A549 treated with CORT108297 at 1 μM for 4 hours (cell line): ENCODE measurements at places on chromosomes 2 and 18. TPM values are rescaled to one million over a fixed set of nuclear protein-coding genes. Genes with fewer than 3 reads are reported as not detected.

The MGAT4A gene
- total RNA-seq, result 0.98 to 2.1 TPM (median 1.3 TPM) in 5 replicates

The CDK5R2 gene
- 1.6 to 3.0 TPM (median 2.4 TPM) in 5 replicates for total RNA-seq

The ZNF385B gene
- 0.20 to 0.21 TPM in 2 of 5 replicates, not detected in the others for total RNA-seq

The ANKRD30B gene
- total RNA-seq, result 0.02 to 0.03 TPM (median 0.02 TPM) in 3 of 5 replicates, not detected in the others

The CHRNG gene
- not detected in 5 replicates for total RNA-seq

The EFEMP1 gene
- 28.8 to 60.6 TPM (median 43.3 TPM) in 5 replicates for total RNA-seq

The RPRM gene
- total RNA-seq, result 0.05 to 0.09 TPM in 2 of 5 replicates, not detected in the others
